SK-N-DZ (cell line): ENCODE measurements at places on chromosomes 6 and 20.

DNA sequence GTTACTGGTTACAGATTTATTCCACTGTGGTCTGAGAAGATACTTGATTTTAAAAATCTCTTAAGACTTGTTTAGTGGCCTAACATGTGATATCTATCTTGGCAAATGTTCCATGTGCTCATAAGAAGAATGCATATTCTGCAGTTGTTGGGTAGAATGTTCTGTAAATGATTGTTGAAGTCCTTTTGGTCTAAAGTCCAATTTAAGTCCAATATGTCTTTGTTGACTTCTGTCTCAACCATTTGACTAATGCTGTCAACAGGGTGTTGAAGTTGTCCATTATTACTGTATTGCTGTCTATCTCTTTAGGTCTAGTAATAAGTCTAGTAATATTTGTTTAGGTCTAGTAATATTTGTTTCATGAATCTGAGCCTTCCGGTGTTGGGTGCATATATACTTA, 387.8 kb upstream of the RUNX2 start:
- DNase-seq: no peak

- no peak for DNase-seq
Observed at GRCh38 chr6:122399055-122399347, 451 bp upstream of the HSF2 start.

DNA sequence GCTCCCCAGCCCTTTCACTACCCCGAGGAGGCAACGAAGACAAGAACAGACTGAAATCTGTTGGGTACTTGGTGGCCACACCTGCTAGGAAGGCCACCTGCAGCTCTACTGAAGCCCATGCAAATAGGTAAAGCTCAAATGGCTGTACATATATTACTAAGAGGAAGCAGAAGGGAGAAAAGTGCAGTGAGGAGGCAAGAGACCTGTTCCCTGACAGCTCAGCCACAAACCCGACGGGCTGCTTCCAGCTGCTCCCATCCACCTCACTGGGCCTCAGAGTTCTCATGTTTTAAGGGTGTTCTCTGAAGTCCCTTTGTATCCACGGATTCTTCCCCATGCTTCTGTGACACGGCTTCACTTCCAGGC, 24.6 kb downstream of the TRAM2 start:
- no peak for DNase-seq

DNA sequence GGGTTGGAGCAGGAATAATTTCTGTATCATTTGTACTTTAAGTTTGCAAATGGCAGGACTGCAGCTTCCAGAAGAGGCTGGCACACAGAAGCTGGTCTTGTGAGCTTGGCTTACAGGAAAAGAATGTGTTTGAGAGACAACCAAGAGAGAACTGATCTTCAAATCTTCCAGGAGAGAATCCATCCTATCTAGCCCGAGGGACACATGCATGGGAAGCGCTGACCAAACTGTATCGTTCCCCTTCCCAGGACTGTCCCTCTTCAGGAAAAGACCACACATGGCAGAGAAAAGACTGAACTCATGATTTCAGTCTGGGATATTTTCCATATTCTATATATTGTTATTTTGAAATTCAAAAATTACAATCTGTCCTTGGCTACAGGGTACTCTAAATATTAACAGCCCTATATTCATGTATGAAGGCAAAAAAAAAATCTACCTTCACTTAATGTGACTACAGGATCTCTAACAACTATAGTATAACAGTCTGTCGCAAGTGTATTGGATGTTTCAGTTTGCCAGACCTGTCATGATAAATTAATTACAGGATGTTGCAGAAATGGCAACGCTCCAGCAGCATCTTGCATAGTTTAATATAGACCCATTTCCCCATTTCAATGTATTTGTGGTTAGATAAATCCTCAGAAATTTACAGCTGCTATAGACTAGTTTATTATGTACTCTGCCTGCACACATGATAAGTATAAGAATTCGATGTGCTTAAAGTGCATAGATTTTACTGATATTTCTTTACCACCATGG, 99.4 kb downstream of the MYB start:
- peak; percentile 18 for DNase-seq

DNA sequence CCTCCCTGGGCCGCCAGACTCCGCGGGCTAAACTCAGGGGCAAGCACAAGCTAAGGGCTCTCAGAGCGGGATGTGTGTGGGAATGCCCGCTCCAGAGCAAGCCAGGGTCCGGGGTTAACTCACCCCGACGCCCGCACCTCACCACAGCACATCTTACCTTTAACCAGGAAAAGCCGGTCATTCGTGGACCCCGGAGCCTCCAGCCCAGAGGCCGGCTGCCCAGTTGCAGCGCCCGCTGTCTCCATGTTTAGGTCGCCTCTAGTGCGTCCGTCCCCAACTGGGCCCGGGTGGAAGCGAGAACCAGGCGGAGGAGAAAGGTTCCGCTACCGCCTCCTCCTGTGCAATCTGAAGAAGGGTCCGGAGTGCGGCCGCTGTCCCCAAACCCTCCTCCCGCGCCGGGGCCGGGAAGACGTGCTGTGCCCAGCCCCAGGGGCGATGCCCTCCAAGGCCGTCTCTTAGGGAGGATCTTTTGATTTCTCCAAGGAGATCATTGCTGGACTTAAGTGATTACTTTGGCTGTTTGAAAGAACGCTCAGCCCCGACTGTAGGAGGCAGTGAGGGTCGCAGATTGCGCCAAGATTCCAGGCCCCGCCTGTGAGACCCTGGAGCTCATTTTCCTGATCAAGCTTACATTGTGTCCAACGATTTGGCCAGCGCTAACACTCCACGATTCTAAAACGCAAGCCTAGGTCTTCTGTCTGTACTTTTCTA, at the start of gene TMEM242:
TMEM242 (minus strand) TSS at position 265 of the 711 bp plus-strand sequence; CDS start at position 245, 20 bp downstream.
- peak; percentile 95 for DNase-seq
